Lung (tissue), 17 donors: ENCODE measurements at places on chromosomes 4 and X. TPM values are rescaled to one million over a fixed set of nuclear protein-coding genes. Genes with fewer than 3 reads are reported as not detected.
A peak's percentile ranks its signal among the peaks of the same experiment; 100 is the strongest.

GRCh38 chr4:165355900-165356300, 22.9 kb upstream of the CPE start:
- H3K36me3 ChIP-seq: no peaks in the 10 kb centered on the region
- no peak overlapping the region for H3K27ac ChIP-seq
- H3K4me3 ChIP-seq: no peak overlapping the region

DNA sequence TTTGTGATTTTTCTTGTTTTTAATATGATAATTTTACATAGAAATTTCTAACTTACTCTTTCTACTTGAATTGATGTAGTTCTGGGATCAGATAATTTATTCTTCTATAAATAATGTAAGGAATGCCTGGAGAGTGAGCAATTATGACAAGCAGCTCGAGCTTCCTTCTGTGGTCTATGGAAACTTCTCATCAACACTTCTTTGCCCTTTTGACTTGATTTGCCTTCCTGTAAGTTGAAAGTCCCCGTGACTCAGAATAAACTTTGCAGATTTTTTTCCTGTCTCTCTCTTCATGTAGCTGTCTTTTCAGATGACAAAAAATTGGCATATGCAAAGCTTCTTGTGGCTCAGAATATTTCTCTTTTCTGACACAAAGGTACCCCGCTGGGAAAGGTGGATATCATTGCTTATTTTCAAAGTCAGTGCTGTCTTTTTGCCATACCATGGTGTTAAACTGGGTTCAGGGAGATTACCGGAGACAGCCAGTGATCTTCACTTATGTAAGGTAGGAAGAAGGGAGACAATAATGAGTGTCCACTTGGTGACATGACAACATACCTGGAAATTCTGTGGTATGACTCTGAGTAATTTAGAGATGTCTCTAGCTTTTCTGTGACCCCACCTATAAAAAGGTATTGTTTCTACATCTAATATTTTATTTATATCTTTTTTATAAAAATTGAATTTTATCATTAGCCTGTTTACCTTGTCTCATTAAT, 278.6 kb upstream of the GNPDA2 start:
- DNase-seq: no peak
- H3K27me3 ChIP-seq: no peaks in the 10 kb centered on the region
- no peak overlapping the region for H3K27ac ChIP-seq
- H3K36me3 ChIP-seq: no peaks in the 10 kb centered on the region
- no peak overlapping the region for H3K4me3 ChIP-seq
- no peaks in the 10 kb centered on the region for H3K4me1 ChIP-seq

DNA sequence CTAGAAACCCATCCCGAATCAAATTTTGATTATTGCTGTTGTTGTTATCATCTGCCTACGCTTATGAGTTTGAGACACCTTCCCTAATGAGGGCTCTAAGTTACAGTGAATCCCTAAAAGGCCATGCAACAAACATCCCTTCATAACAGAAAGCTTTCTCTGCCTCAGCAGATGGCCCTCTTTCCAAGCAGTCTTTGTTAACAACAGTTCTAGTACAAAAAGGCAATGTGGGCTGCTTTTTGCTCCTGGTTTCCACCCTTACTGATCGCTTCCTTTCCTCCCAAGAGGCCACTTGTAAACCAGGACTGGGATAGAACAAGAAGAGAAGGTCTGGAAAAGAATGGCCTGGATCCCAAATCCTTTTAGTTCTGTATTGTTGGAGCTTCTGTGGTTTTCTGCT, 24.2 kb downstream of the GPC4 start:
- H3K27me3 ChIP-seq: peaks cover 6% of the 10 kb centered on the region
- H3K27ac ChIP-seq: no peak overlapping the region
- peaks cover 25% of the 10 kb centered on the region for H3K4me1 ChIP-seq
- H3K36me3 ChIP-seq: no peaks in the 10 kb centered on the region
- DNase-seq: peak; percentile 32
- H3K4me3 ChIP-seq: no peak overlapping the region

- H3K4me3 ChIP-seq: no peak overlapping the region
- peak; percentile 20 for DNase-seq
- no peaks in the 10 kb centered on the region for H3K36me3 ChIP-seq
- no peak overlapping the region for H3K27ac ChIP-seq
- no peaks in the 10 kb centered on the region for H3K27me3 ChIP-seq
- no peaks in the 10 kb centered on the region for H3K4me1 ChIP-seq
These were observed 71.1 kb upstream of the ZCCHC13 start for GRCh38 chrX:74232859-74233258.

DNA sequence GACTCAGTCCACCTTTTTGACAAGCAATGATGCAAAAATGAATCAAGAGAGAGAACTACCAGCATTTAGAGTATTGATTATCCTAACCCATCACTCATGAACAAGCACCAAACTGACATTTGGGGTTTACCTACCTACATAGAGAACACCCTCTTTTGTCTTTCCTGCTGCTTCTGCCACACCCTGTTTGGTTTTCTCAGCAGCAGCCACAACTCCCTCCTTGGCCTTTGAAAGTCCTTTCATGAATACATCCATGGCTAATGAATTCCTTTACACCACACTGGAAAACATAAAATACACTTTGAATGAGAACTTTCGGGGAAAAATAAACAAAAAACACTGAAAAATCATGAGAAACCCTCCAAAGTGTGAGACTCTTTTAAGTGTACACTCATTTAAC, 1.5 kb downstream of the SNCA start:
- no peak overlapping the region for H3K27ac ChIP-seq
- peaks cover 5% of the 10 kb centered on the region for H3K4me1 ChIP-seq
- no peak overlapping the region for H3K4me3 ChIP-seq
- no peaks in the 10 kb centered on the region for H3K36me3 ChIP-seq
- no peaks in the 10 kb centered on the region for H3K27me3 ChIP-seq

DNA sequence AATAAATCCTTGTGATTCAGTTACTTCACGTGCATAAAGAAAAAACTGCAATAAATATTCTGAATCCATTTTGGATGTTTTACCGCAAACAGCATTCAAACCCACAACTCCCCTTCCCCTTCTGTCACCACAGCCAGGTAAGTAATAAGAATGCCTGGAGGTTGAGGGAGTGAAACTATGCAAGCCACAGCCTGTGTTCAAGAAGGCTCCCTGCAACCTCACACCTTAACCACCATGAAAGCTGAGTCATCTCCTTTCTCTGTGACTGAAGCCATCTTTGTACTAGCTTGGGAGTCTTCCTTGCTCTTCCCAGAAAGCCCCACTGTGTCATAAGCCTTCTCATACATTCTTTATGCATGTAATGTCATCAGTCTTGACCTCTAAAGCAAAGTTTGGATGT, 297.0 kb upstream of the PUDP start:
- peaks cover 31% of the 10 kb centered on the region for H3K27me3 ChIP-seq
- DNase-seq: no peak
- H3K36me3 ChIP-seq: no peaks in the 10 kb centered on the region

GRCh38 chr4:48336146-48336870, 5.0 kb upstream of the SLAIN2 start:
- no peaks in the 10 kb centered on the region for H3K36me3 ChIP-seq
- no peaks in the 10 kb centered on the region for H3K4me1 ChIP-seq
- no peak overlapping the region for H3K4me3 ChIP-seq
- no peaks in the 10 kb centered on the region for H3K27me3 ChIP-seq

- H3K36me3 ChIP-seq: no peaks in the 10 kb centered on the region
- H3K27me3 ChIP-seq: no peaks in the 10 kb centered on the region
- no peaks in the 10 kb centered on the region for H3K4me1 ChIP-seq
- H3K4me3 ChIP-seq: no peak overlapping the region
These were observed 159.1 kb upstream of the KIT start for GRCh38 chr4:54498661-54499111.

DNA sequence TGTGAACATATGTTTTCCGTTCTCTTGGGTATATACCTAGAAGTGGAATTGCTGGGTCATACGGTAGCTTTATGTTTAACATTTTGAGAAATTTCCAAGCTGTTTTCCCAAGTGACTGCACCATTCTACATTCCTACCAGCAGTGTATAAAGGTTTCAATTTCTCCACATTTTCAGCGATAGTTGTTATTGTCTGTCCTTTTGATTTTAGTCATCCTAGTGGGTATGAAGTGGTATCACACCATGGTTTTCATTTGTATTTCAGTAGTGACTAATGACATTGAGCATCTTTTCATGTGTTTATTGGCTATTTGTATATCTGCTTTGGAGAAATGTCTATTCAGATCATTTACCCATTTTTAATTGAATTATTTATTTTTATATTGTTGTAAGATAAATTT, 2.4 kb downstream of the PPEF1 start:
- no peaks in the 10 kb centered on the region for H3K27me3 ChIP-seq
- no peak overlapping the region for H3K4me3 ChIP-seq

GRCh38 chr4:128451270-128451905, 163.8 kb upstream of the PGRMC2 start:
- H3K27me3 ChIP-seq: no peaks in the 10 kb centered on the region
- H3K27ac ChIP-seq: no peak overlapping the region
- H3K4me3 ChIP-seq: no peak overlapping the region

DNA sequence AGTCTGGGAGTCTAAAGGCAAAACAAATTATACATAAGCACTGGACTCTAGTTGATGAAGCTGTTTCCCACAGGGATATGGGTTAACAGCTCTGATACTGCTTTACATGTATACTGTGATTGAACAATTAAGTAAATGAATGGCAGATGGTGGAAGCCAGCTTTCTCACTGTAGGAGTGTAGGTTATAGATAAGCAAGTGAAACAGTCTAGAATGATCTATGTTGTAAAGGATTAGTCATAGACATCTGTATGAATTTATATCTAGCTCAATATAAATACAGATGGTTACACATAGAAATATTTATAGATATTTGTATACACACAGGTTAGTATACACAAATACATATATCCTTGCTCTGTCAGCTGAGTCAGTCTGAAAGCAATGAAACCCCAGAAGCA, 276.1 kb downstream of the PPARGC1A start:
- H3K36me3 ChIP-seq: no peaks in the 10 kb centered on the region
- H3K27me3 ChIP-seq: no peaks in the 10 kb centered on the region
- no peaks in the 10 kb centered on the region for H3K4me1 ChIP-seq
- H3K27ac ChIP-seq: no peak overlapping the region
- no peak overlapping the region for H3K4me3 ChIP-seq

DNA sequence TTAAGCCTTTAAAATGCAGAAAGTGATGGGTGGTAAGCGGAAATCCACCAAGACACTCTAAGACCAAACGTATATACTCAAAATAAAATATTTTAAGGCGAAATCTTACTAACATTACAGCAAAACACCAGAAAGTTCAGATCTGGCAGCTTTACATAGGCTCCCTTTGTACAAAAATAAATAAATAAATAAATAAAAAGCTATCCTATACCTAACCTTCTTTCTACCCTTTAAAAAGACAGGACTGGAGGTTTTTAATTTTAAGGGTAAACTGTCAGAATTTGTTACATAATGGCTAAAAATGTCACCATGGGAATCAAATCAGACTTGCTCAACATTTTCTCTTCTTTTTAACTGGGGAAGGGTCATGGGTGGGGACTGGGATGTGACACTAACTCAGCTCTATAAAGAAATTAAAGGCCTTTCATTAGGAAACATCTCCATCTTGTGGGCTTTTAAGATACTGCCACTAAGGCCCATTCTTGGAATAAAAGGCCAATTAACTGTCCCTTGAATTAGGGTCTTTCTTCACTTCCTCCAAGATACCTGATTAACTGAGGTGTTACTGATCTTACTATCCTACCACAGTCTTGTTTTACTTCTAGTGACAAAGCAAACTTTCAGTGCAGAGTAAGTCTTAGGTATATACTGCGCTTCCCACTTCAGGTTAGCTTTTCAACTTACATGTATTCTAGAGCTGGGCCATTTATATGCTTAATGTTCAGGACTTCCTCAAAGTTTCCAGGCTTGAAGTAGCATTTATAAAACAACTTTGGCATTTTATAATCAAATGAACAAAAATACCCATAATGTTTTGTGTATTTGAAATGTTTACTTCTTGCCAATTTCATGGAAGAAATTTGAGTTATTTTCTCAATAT, 13.3 kb downstream of the HNRNPD start:
- peaks cover 8% of the 10 kb centered on the region for H3K4me1 ChIP-seq
- H3K36me3 ChIP-seq: peaks cover 17% of the 10 kb centered on the region
- no peaks in the 10 kb centered on the region for H3K27me3 ChIP-seq
- H3K27ac ChIP-seq: no peak overlapping the region

- H3K4me1 ChIP-seq: no peaks in the 10 kb centered on the region
- no peak overlapping the region for H3K27ac ChIP-seq
- no peak for DNase-seq
- no peaks in the 10 kb centered on the region for H3K27me3 ChIP-seq
- no peaks in the 10 kb centered on the region for H3K36me3 ChIP-seq
- H3K4me3 ChIP-seq: no peak overlapping the region
These were observed 1609.2 kb downstream of the STIM2 start for GRCh38 chr4:28469886-28470285.

- DNase-seq: no peak
- peaks cover 11% of the 10 kb centered on the region for H3K36me3 ChIP-seq
- no peaks in the 10 kb centered on the region for H3K27me3 ChIP-seq
- H3K27ac ChIP-seq: no peak overlapping the region
These were observed 36.5 kb downstream of the GAK start for GRCh38 chr4:895596-895995.

- no peak overlapping the region for H3K4me3 ChIP-seq
- H3K4me1 ChIP-seq: no peaks in the 10 kb centered on the region
- no peaks in the 10 kb centered on the region for H3K36me3 ChIP-seq
- H3K27ac ChIP-seq: no peak overlapping the region
These were observed 1160.1 kb downstream of the NLGN4X start for GRCh38 chrX:5068550-5068949.

DNA sequence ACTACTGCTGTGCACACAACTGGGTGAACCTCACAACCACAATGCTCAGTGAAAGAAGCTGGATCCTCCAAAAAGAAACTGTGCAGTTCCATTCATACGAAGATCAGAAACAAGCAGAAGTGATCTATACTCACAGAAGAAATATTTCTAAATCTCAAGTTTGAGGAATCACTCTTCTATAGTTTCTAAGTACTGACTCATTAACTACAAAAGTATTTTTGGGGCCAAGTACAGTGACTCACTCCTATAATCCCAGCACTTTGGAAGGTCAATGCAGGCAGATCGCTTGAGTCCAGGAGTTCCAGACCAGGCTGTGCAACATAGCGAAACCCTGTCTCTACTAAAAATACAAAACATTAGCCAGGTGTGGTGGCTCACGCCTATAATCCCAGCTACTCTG, 51.3 kb upstream of the RELL1 start:
- H3K27me3 ChIP-seq: no peaks in the 10 kb centered on the region
- H3K4me3 ChIP-seq: no peak overlapping the region
- no peaks in the 10 kb centered on the region for H3K36me3 ChIP-seq
- H3K27ac ChIP-seq: no peak overlapping the region

GRCh38 chr4:137015426-137016409, 516.6 kb downstream of the PCDH18 start:
- H3K27ac ChIP-seq: no peak overlapping the region
- no peaks in the 10 kb centered on the region for H3K36me3 ChIP-seq
- no peak overlapping the region for H3K4me3 ChIP-seq
- no peak for DNase-seq

ITIH6 gene
- not detected for total RNA-seq

IL9R gene
- total RNA-seq: 0.54 TPM

TMEM150C gene
- total RNA-seq: 5.4 TPM

ZNF280C gene
- total RNA-seq: 7.3 TPM

MECP2 gene
- total RNA-seq: 53.4 TPM

GYG2 gene
- 4.6 TPM for total RNA-seq
